Endothelial cell of umbilical vein (primary cell): ENCODE measurements at places on chromosomes 7 and 10.

DNA sequence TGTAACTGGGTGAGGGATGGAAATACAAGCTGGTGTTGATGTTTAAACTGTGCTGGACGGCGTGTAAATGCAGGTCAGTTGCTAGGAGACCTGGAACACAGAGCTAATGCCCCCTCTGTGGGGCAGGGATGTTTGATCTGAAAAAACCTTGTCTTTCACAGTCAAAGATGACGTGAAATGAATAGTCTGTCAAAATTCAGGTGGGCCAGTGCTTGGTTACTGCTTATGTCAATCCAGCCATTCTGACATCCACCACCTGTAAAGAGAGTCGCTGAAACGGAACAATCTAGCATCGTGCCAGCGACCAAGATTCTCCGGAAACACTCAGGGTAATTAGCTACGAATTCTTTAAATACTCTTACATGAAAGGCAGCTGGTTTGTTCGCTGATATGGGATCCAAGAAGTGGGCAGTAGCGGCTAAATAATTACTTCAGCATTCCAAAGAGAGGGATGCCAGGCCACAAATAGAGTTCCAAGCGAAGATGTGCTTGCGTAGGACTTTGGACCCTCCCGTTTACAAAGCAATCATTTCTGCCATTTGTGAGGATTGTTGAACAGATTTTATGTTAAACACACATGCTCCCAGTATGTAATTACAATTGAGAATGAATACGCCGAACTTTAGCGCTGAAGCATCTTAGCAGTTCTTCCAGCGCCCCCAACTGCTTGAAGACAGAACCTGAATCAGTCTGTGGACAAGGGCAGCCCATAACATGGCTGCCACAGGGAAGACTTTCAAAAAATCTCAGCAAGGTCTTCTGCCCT lies 7.3 kb upstream of the ASB4 start:
- peak; percentile 19 for DNase-seq

- peak; percentile 25 for DNase-seq
Observed at GRCh38 chr7:3673524-3673923, 372.5 kb downstream of the SDK1 start.

DNA sequence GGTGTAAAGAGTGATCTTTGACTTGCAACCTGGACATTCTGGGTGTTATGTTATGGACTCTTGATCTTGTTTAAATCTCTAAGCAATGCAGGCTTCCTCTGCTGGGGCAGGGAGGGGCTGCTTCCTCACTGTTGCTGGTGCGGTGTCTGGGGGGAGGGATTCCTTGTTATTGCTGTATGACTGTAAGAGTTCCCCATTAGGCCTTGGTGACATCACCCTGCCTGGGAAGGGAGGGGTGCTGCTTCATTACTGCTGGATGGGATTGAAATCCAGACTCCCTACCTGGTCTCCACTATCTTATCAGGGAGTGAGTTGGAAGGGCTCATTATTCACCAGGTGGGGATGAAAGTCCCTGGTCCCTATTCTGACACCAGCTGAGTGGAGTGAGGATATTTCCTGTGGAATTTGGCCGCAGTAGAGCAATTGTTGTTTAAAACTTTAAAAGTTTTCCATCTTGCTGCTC lies 8.8 kb downstream of the OGDH start:
- peak; percentile 40 for DNase-seq

GRCh38 chr10:77164616-77165311 lies 472.8 kb downstream of the KCNMA1 start:
- DNase-seq = peak; percentile 60

DNA sequence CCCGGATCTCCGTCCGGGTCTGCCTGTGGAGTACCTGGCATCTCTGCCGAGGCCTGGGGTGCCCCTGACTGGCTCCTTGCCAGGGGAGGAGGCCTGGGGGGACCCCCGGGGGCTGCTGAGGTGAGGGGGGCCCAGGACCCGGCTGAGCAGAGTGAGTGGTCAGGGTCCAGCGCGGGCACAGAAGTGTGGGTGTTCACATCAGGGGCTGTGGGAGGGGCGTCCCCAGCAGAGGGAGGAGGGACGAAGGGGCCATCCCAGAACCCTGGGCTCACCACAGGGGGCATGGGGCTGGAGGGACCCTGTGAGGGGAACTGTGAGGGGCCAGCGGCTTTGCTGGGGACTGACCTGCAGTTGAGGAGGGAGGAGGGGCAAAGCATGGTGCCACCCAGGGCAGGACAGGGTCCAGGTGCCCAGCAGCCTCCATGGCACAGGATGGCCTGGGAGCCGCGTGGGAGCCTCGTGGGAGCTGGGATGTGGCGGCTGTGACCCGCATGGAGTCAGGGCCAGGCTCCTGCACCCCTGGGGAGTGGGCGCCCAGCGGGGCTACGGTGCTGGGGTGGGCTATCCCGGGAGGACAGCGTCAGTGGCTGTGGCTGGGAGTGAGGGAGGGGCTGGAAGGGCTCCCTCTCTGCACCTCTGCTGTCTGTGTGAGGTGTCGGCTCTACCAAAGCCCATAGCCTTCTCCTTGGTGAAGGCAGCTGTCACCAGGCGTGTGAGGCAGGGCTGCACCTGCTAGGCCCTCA lies 91.2 kb downstream of the DNAJB6 start:
- DNase-seq = no peak

DNA sequence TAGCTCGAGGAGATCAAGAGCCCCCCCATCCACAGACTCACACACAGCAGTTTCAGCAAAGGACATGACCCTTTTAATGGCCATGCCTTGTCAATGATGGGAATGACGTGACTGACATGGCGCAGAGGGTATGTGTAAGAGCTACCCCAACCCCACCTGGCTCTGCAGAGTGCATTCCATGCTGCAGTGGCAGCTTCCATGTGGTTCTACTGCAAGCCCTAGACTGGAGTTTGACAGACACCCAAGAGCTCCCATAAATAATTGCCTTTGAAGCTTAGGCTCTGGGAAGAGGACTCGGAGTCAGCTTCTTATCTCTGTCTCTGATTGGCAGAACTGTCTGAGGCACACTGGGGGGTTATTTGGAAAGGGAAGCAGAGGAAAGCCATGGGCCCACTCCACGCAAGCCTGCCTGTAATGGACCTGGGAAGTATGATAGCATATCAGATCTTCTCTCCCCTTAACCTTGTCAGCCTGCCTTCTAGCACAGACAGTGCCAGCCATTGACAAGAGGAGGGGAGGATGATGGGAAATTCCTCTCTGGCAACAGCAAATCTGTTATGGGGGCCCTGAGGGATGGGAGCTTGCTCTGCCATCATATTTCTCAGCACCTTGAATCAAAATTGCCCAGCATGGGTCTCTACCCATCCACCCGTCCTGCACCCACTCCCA lies 478.5 kb upstream of the PODXL start:
- DNase-seq = no peak

DNA sequence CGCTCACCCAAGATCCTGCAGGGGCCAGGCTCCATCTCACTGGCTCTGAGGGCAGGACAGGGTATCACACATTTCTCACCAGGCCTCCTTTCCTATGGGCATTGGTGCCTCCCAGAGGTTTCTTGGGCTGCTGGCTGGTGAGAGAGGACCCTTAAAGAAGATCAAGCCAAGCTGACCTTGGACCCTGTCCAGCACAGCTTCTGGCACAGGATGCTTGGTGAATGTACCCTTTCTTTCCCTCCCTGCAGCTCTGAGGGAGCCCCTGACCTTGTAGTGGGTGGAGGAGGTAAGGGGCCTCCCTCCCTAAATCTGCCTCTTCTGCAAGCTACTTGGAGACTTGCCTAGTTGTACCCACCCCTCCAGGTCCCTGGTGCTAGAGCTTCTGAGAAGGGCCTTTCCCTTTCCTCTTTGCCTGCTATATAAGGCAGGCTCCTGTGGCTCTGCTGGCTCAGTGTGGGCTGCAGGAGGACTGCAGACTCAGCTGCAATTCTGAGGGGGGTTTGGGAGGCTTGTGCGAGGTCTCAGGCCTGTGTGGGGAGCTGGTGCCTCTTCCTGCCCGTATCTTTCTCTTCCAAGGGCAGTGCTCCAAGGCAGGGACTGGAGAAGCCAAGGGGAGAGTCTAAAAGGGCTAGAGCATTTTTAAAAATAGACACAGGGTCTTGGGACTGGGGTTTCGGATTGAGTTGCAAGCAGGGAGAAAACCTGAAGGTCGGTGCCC lies 11.7 kb upstream of the TRIM8 start:
- DNase-seq = peak; percentile 59

DNA sequence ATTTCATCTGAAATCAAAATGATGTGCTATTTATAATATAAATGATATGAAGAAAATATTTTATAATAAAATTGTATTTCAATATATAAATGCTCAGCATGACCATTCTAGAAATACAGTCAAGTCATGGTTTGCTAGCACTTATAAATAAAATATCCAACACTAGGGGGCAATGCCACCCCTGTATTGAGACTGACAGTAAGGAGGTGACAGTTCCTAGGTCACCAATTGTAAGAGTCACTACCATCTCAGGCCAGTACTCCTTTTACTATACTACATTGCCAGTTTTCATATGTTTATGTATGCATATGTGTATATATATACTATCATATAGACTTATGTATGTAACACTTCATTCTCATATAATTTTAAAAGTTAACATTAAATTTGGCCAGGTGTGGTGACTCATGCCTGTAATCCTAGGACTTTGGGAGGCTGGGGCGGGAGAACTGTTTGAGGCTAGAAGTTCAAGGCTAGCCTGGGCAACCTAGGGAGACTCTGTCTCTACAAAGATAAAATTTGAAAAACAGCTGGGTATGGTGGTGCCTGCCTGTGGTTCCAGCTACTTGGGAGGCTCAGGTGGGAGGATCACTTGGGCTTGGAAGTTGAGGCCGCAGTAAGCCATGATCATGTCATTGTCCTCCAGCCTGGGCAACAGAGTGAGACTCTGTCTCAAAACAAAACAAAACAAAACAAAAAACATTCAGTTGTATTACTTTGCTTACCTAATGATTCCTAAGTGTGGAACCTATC lies 2.4 kb upstream of the CNOT4 start:
- DNase-seq = peak; percentile 68

DNA sequence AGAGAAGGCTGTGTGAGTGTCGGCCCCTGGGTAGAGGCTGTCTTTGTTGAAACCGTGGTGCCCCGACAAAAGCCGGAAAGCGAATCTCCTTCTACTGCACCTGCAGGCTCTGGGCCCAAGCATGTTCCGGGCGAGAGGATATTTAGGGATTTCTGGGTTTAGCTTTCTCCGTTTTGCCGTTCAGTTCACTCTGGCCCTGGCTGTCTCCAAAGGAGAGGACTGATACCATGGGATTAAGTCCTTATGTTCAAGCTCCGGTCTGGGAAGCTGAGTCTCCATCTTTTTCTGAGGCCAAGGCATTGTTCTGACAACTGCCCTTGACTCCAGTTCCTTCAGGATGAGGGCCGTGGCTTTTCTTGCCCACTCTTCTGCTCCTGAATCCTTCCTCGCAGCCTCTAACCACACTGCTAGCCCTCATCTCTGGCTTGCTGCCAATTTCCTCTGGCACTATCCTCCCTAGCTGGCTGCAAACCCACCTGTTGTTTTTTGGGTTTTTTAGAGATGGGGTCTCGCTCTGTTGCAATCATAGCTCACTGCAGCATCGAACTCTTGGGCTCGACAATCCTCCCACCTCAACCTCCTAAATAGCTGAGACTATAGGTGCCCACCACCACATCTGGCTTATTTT lies 206.8 kb downstream of the SKIDA1 start:
- no peak for DNase-seq

DNA sequence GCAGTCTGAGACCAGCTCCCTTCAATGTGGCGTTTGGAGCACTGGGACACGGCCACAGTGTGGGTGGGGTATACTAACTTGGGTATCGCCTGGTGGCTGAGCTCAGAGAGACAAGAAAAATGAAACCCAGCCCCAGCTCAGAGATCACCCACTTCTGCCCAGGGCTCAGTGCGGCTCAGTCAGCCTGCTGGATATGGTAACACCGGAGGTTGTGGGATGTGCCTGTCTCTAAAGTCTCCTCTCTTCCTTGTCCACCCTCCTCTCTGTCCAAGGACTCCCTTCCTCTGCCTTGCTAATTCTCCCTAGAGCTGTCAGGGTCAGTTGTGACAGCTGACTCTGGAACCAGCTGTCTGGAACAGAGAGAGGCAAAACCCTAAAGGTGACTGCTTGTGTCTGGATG lies 149.1 kb downstream of the PTPN20 start:
- DNase-seq = no peak

DNA sequence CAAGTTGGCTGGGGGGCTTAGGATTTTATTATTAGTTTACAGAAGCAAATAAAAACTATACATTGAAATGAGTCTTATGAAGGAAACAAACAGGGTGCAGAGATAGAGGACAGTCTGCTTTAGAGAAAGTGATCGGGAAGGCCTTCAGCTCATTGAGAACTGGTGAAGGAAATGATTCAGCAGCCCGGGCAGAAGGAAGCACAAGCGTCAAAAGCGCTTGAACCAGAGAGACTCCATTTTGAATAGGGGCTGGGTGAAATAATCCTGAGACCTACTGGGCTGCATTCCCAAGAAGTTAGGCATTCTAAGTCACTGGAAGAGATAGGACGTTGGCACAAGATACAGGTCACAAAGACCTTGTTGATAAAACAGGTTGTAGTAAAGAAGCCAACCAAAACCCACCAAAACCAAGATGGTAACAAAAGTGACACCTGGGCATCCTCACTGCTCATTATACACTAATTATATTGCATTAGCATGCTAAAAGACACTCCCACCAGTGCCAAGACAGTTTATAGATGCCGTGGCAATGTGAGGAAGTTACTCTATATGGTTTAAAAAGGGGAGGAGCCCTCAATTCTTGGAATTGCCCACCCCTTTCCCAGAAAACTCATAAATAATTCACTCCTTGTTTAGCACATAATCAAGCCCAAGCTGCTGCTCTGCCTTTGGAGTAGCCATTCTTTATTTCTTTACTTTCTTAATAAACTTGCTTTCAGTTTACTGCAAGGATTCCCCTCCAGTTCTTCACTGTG lies 83.1 kb upstream of the MPP7 start:
- no peak for DNase-seq

DNA sequence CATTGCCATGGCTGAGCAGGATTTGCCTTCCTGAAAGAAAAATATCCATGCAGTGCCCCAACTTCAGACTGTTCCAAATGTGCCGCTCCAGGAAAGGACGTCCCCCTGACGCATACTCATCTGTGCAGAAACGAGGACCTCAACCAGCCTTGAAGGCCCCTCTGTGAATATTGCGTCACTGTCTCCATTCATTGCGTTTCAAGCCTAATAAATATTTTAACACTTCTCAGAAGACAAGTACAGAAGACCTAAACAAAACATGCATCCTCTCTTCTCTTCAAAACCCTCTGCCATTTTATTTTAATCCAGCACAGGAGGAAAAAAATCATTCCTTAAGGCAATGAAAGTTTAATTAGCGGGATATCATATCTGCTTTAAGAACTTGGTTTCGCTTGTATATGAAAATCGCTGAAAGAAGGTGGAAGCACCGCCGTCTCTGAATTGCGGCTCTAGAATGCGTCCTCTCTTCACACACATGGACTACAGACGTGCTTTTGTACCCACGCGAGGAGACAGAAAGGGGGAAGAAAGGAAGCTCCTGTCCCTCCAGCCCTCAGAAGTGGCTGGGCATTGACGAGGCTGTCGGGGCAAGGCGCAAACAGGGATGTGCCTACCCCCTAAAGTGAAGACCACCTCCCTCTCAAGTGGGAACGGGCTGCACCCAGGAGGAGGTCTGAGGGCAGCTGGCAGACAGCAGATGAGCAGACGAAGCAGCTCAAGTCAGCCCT lies 36.8 kb downstream of the RGS10 start:
- DNase-seq = no peak

- no peak for DNase-seq
Observed at GRCh38 chr10:513393-513792, 176.1 kb downstream of the DIP2C start.

GRCh38 chr10:97925308-97925938 lies 75.8 kb downstream of the GOLGA7B start:
- no peak for DNase-seq
